ENCODE measurements at places on chromosomes 7 and 10. TPM values are rescaled to one million over a fixed set of nuclear protein-coding genes. Genes with fewer than 3 reads are reported as not detected.

Gene ENTPD1
- total RNA-seq: 11.8 TPM

Gene EVX1
- not detected for total RNA-seq

Gene CASP7
- 18.3 TPM for total RNA-seq

Gene MRLN
- not detected for total RNA-seq

Gene TTYH3
- 38.7 TPM for total RNA-seq

GRCh38 chr10:34761453-34761852 is 53.6 kb downstream of the PARD3 start:
- DNase-seq: no peak

DNA sequence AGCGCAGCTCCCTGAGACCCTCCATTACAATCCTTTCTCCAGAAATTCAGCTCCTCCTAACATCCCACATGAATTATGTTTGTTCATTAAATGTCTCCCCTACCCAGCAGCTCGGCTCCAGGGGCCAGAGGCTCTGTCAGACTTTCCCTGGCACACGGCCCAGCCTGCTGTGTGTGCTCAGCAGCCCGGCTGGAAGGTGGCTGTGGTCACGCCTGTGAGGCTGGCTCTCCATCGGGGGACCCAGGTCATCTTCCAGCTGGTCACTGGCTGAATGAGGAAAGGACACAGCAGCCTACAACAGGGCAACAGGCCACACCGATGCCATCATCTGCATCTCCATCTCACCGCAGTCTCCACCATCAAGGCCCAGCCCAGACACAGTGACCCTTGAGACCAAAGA is 219.8 kb downstream of the MAD1L1 start:
- DNase-seq: peak; percentile 74

GRCh38 chr10:30970760-30971460 is 60.8 kb downstream of the ZNF438 start:
- DNase-seq: no peak

- DNase-seq: no peak
These were observed 131.1 kb upstream of the CDK1 start for GRCh38 chr10:60646966-60647796.

DNA sequence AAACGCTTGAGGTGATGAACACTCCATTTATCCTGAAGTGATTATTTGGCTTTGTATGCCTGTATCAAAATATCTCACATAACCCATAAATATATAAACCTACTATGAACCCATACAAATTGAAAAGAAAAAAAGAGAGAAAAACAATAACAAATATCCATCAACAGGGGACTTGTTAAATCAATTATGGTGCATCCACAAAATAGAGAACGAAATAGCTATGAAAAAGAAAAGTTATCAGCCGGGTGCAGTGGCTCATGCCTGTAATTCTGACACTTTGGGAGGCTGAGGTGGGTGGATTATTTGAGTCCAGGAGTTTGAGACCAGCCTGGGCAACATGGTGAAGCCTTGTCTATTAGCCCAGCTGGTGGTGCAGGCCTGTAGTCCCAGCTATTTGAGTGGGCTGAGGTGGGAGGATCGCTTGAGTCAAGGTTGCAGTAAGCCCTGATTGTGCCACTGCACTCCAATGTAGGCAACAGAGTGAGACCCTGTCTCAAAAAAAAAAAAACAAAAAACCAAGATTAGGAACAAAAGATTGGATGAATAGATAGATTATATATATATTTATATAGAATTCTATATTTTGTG is 30.6 kb upstream of the IFRD1 start:
- no peak for DNase-seq

DNA sequence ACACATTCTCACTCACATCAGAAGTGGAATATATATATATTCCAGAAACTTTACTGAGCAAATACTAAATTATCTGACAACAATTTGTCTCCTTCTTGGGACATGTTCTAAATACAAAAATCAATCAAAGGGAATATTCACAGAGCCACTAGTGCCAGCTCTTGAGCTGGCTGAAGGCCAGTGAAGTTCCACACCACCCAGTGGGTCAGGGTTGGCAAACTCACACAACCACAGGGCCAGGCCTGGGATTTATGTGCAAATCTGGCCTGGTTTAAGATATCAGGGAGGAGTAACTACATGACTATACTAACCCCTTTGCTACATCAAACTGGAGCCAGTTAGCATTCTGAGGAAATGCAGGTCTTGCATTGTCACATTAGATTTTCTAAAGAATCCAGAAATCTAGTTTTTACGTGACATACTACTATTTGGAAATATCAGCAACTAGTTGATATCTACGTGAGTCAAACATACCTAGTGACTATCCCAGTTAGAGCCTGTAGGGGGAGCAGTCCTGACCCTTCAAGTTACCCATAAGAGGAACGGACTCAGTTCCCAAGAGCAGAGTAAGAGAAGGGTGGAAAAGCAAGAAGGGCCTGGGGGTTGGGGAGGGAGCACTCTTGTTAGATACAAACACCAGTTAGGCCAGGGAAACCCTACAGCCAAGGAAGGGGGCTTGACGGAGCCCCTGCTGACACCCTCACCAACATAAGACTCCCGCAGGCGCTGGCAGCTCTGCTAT is 600.4 kb downstream of the KCNMA1 start:
- no peak for DNase-seq

- DNase-seq: peak; percentile 52
These were observed at the start of gene CRPPA for GRCh38 chr7:16421333-16422102. TSS of gene CRPPA (minus strand) at chr7:16421538. CDS start at chr7:16421322, 216 bp downstream.

GRCh38 chr7:141698247-141699015 is 3.5 kb downstream of the DENND11 start:
- DNase-seq: no peak

DNA sequence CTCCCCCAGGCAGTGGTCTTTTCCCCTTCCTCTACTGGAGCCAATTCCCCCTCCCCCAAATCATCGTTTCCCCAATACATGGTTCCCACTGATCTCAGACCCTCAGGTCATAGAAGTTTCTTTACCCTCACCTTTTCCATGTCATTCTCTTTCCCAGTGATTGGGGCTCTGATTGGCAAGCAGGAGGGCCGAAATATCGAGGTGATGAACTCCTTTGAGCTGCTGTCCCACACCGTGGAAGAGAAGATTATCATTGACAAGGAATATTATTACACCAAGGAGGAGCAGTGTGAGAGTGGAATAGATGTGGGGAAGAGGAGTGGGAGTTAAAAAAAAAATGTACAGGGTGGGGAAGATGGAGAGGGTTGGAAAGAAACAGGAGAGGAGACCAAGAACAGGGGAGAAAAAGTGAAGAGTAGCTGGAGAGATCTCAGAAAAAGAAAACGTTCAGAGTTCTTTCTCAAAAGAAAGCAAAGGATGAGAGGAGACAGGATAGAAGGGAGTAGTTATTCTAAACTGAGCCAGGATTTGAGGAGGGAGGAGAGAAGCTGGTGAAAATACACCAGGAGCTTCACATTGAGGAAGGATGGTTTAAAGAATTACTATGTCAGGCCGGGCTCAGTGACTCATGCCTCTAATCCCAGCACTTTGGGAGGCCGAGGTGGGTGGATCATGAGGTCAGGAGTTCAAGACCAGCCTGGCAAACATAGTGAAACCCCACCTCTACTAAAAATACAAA is 858 bp downstream of the COPS6 start:
- no peak for DNase-seq

DNA sequence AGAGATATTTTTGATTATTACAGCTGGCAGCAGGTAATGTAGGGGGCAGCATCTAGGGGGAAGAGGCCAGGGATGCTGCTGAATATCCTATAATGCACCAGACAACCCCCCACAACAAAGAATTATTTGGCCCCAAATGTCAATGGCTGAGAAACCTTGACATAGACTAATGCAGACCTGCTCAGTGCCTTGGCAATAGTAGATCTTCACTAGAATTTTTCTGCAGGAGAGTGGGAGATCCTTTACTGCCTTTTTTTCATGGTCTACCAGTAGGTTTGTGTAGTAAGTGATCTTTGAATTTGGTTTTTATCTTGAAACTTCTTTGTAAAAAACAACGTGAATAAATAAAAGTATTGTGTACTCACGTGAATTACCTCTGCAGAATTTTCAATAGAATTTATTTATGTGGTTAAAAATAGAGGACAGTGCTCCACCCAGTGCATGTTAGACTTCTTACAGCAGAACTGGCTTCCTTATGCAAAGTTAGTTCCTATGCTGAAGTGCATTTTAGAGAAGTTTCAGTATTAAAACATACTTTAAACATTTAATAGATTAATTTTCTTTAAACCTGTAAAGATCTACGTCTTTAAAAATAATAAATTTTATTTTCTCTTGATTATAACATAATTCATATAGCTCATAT is 199.6 kb upstream of the HDAC9 start:
- DNase-seq: no peak

DNA sequence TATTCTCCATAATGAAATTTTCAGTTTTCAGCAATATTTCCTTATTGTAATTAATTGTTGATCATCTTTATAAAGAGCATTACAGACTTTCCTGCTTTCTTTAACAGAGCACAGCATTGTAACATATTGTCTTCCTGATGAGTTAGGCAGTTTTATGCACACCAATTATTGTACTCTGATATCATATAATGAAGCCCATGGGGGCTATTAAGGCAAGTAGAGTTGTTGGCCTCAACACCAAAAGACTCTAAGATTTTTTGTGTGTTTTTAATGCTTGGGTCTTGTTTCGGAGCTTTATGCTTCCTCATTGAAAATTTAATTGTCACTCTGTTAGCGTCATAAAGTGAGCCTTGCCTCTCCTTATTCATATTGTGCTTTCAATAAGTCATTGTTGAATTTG is 49.2 kb upstream of the ARID5B start:
- DNase-seq: no peak

DNA sequence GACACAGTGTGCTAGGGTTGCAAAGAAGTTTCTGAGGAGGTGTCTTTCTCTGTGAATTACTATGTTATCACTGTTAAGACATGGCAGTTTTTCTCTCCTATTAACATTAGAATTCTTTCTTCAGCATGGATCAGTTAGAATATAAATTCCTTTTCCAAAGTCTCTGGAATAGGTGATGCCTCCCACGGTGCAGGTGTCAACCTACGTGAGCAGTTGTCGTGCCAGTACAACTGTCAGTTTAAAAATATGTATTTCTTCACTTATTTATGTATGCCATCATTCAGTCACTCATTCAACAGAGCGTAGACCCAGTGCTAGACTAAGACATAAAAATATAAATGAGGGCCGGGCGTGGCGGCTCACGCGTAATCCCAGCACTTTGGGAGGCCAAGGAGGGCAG is 83.5 kb downstream of the TACC2 start:
- DNase-seq: no peak

All from left cardiac atrium (tissue), 4 donors.